ENCODE measurements at places on chromosomes 11 and 22.
A peak's percentile ranks its signal among the peaks of the same experiment; 100 is the strongest.

- no peak for DNase-seq
Observed at GRCh38 chr22:43985532-43985931, 30.3 kb downstream of the SAMM50 start.

- no peak for DNase-seq
Observed at GRCh38 chr22:39703091-39703490, 132.5 kb downstream of the CACNA1I start.

- no peak for DNase-seq
Observed at GRCh38 chr22:47063606-47064005, 301.2 kb downstream of the TBC1D22A start.

DNA sequence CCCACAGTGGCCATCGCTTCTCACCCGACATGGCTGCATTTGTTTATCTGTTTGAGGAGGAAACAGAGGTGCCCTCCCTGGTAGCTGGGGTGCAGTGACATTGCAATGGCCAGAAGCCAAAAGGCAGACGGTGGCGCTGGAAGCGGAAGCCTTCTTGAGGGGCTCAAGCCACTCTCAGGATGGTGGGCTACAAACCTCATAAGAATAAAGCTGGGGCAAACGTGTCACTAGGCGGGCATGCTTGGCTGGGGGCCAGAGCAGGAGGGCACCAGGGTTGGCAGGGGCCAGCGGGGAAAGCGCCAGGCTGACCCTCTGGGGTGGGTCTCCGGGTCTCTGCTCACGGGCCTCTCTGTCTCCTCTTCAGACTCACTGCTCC lies 12.6 kb downstream of the TNNT3 start:
- no peak for DNase-seq

GRCh38 chr11:7892059-7892699 lies 38.9 kb downstream of the OR10A6 start:
- no peak for DNase-seq

GRCh38 chr22:23233752-23234408 lies 53.6 kb downstream of the BCR start:
- no peak for DNase-seq

DNA sequence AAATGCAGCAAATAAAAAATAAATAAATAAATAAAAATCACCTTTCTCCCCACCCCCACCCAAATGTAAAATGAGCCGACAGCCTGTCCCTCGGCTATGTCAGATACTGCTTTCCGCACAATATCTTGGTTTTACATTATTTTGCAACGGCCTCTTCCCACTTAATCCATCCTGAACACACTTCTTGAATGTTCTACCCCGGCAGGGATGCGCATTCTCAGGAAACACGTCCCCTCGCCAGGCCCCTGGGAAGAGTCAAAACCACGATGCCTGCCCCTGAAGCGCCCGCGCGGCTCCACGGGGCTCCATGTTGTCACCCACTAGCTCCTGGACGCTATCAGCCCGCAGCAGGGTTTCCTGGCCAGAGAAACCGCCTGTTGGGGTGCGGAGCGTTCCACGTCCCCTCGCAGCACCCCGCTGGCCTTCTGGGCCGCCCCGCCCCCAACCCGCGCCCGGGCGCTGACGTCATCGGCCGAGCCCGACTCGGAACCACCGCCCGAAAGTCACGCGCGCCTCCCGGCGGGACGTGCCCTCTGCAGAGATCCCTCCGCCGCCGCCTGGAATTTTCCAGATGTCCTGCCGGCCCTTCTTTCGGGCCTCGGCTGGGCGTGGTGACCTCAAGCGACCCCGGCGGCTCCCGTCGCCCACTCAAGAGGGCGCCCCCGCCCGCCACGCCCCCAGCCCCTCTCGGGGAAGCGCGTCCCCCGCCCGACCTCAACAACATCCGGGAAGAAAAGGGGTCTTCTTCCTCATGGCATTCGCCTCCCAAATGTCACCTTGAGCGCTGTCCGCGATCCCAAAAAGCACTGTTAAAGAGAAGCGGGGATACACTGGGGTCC lies 585 bp upstream of the NEAT1 start:
- peak; percentile 92 for DNase-seq

- DNase-seq: peak; percentile 75
Observed at GRCh38 chr11:118046051-118046963, 30.6 kb upstream of the TMPRSS4 start.

DNA sequence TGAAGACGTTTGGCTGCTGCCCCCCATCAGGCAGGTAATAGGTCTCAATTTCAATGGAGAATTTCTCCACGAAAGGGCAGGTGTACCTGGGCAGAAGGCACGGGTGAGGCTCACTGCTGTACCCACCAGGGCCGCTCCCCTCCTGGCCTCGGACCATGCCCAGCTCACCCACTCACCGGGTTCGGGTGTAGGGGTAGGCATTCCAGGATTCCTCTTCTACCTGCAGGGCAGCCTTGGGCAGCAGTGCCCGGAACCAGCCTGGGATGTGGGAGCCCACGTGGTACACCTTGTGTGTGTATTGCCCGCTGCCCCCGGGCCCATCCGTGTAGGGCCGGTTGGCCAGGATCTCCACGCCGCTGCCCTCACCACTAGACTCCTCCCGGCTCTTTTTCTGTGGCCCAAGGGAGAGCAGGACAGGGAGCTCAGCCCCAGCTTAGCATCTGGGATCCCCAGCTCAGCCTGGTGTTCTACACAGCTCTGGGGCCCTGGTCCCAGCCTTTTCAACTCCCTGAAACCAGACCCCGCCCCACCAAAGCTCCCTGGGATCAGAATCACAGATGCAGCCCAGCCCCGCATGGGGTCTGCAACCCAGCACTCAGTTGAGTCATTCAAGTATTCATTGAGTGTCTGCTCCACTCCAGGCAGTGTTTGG lies 2.7 kb downstream of the PITPNM1 start:
- no peak for DNase-seq

- no peak for DNase-seq
Observed at GRCh38 chr22:19723232-19723982, at the start of gene GP1BB. TSS of gene GP1BB (plus strand) at chr22:19723539. CDS start at chr22:19723570, 31 bp downstream.

GRCh38 chr11:7032692-7033091 lies 12.4 kb downstream of the NLRP14 start:
- DNase-seq: no peak

GRCh38 chr22:49491221-49491635 lies 336.4 kb downstream of the BRD1 start:
- no peak for DNase-seq

GRCh38 chr11:78161962-78162371 lies 22.5 kb upstream of the ALG8 start:
- DNase-seq: no peak

DNA sequence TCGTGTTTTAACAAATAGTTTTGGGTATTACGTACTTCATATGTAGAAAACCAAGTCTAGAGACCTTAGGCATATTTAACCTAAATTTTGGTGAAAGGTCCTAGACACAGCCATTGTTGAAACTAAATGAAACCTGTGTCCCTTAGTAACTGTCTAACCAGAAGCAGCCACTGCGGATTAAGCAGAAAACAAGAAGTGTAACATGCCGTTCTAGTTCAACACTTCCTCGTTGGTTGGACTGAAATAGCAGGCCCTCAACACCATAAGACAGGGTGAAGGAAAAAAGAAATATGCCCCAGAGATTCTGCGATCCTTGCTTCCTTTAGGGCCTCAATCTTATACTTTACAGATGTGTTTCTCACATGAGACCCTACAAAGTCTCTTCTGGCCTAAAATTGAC lies 2.0 kb downstream of the NAA40 start:
- no peak for DNase-seq
